ENCODE measurements at places on chromosomes 2 and 18.
A peak's percentile ranks its signal among the peaks of the same experiment; 100 is the strongest.

DNA sequence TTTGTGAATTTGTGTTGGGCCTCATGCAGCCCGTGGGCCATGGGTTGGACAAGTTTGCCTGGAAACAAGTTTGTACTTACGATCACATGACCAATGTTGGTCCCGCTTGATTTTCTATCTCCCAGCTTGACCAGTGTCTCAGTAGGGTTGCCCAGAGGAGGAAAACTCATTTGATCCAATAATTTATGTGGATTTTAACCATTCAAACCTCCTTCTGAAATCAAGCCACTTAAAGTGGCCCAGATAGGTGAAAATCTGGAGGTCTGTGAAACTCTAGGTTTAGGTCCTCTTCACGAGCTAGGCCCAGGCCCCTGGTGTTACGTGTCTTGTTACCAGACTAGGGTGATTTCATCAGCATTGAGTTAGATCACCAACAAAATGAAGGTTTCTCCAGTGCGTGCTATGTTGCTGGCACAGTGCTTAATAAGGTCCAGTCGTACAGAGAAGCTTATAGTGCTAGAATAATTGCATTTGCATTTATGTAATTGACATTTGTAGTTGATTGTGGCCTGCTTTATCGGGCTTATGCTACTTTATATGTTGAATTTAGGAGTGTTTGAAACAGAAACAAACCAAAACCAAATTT is 4.4 kb downstream of the ACTR2 start:
- DNase-seq: no peak

- no peak for DNase-seq
Measured at GRCh38 chr18:58267493-58267892, 223.5 kb downstream of the NEDD4L start.

DNA sequence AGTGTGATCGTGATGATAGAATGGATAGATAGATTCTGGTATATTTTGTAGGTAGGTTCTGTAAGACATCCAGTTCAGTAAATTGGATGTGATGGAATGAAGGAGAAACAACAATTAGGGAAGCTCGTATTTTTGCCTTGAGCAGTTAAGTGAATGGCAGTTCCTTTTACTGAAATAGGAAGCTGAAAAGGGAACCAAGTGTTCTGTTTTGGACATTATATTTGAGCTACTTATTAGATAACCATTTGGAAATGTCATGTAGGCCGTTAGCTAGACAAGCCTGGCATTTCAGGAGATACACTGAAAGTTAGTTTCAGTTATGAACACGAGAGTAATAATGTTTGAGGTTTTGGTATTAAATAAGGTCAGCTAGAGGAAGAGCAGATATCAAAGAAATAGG is 41.5 kb downstream of the MARCHF7 start:
- no peak for DNase-seq

DNA sequence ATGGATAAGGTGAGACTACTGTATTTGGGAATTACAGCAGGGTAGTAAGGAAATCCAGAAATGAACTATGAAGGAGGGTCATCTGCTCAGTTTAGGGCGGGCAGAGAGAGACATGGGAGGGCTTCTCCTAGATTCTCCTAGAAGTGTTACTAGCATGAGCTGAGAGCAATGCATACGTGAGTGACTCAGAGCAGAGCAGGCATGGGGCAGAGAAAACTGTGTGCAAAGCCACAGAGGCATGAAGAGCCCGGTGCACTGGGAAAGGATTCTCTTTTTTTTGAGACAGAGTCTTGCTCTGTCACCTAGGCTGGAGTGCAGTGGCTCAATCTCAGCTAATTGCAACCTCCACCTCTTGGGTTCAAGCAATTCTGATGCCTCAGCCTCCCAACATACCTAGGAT is 116.2 kb downstream of the SOCS6 start:
- no peak for DNase-seq

- DNase-seq: no peak
Measured at GRCh38 chr18:79944746-79945117, 6.7 kb downstream of the SLC66A2 start.

DNA sequence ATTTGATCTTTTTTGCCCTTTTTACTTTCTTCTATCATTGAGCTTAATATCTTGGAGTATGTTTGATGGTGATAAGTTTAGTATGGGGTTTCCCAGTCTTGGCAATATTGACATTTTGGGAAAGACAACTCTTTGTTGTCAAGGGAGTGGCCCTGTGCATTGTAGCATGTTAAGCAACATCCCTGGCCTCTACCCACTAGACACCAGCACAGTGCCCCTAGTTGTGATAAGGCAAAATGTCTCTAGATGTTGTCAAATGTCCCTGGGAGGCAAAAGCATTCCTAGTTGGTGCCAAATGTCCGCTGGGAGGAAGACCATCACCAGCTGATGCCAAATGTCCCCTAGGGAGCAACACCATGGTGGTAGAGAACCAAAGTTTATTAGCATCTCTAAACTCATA is 28.2 kb downstream of the GULP1 start:
- no peak for DNase-seq

DNA sequence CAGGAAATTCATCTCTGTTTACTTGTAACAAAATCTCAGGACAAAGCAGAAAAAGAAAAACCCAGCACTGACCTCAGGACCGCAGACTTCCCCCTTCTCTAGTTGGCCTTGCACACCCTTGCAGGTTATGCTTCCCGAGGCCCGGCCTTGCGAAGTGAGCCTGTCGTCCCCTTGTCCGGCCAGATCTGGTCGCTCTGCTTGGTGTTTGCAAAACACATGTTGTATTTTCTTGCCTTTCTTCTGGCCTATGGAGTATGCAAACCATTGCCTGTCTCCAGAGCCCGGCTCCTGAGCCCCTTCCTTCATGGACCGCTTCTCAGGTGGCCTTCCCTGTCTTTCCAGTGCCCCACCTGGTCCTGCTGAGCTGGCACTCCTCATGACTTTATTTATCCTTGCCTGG is 4.8 kb downstream of the IMPA2 start:
- no peak for DNase-seq

- DNase-seq: no peak
Measured at GRCh38 chr2:150735894-150736498, 248.5 kb upstream of the RND3 start.

- DNase-seq: no peak
Measured at GRCh38 chr2:103860016-103860415, 993.9 kb upstream of the POU3F3 start.

DNA sequence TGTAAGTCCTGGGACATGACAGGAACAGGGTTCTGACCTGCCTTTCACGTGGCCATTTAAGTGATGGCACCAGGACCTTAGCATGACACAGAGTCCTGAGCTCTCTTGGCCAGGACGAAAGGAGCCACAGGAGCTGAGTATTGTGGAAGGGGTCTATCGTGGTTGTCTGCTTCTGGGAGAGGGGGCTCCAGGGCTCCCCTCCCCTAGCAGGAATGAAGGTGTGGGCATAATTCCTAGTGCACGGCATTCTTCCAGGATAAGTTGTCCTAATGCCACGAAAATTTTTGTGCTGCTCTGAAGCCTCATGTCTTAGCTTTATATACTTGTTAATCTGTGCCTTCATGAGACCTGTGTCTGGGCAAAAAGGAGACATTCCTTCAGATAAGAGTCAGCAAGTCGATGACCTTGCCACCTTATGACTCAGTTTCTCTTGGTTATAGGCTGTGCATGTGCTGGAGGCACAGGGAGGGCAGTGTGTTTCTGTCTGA is 17.1 kb downstream of the GATA6 start:
- DNase-seq: no peak

GRCh38 chr2:229408356-229408755 is 137.3 kb upstream of the PID1 start:
- no peak for DNase-seq

GRCh38 chr2:171952276-171952675 is 30.0 kb downstream of the HAT1 start:
- DNase-seq: no peak

DNA sequence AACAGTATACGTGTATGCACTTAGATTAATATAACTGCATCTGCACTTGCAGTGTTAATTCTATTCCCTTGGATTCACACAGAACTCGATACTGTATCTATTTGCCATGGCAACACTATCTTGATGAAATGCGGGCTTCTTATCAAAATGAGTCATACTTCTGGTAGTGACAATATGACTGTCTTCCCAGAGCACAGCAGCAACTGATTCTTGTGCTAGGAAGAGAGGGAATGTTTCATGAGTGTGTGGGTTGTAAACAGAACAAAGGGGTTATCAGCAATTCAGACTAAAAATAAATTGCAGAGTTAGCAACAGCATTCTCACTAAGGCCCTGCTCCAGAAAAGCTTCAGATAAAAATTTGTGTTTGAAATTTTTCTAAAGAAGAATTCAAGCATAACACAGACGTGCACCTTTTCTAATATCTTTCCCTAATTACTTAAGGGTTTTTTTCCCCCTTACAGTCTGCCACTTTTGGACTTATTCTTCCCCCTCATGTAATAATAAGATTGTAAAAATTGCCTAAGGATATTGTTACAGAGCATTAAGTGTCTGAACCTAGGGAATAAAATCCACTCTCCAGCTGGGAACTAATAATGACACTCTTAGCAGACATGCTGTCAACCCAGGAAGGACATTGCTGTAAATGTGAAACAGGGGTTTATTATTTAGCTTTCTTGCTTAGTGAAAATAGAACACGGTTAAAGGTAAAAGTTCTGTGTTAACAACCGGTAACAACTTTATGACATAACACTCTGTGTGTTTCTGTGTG is 99.9 kb upstream of the SLC38A11 start:
- DNase-seq: peak; percentile 26

GRCh38 chr2:36352701-36353100 is 2.9 kb upstream of the CRIM1 start:
- DNase-seq: no peak

DNA sequence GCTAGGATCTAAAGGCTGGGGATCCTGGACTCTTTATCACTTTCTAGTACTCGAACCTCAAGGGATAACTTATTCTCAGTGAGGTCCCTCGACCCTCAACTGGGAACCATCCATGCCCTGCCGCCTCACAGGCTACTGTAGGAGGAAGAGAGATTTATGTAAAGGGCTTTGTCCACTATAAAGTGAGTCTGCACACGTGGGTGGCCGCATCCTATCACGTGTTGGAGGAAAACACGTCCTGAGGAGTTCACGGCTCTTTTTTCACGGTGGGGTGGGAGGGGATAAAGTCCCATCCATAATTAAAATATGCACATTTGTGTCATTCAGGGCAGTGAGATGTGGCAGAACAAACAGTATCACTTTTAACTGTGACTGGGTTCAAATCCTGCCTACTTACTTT is 176.6 kb downstream of the KLHL29 start:
- DNase-seq: no peak

GRCh38 chr2:148978706-148979105 is 59.8 kb upstream of the LYPD6B start:
- no peak for DNase-seq

GRCh38 chr2:23487735-23488492 is 102.9 kb downstream of the KLHL29 start:
- DNase-seq: no peak

DNA sequence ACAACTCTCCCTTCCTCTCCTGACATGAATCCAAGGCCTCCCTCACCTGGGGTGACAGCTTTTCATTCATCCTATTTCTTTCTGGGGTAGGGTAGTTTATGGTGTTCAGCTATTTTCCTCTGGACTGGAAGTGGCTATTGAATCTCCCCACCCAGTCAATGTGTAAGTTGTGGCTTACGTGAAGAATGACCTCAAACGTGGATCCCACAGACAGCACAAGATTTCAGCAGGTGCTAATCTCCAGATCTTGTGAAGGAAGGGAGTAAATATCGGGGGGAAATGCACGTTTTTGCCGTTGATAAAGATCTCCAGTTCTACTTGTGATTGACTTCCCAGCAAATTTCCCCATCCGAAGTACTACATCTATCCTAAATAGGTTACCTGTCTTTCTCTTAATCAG is 71.4 kb upstream of the THOC1 start:
- no peak for DNase-seq

- no peak for DNase-seq
Measured at GRCh38 chr2:113171334-113172075, 2.3 kb upstream of the PSD4 start.

DNA sequence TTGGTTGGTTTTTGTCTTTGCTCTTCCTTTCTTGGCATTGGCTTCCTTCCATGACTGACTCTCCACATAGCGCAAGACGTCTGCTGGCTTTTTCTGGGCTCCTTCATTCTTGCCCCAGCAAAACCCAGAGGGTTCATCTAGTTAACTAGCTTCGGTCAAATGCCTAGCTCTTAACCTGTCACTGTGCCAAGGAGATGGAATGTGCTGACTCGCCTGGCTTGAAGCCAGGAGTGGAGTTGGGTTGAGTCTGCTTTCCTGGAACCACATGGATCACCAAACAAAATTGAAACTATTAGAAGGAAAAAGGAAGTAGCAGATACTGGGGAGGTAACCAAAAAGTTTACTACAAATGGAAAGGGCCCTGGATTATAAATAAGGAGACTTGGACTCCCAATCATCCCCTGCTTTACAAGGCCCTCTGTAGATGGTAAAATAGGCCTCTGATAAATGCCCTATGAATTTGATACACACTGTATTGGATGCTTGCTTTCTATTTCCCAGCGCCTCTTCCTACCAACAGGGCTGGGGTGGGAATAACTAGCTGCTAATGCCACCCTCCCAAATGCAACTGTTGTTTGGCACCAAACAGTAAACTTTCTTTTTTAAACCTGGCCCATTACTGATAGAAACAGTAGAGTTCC is 11.3 kb downstream of the MALT1 start:
- DNase-seq: peak; percentile 43

DNA sequence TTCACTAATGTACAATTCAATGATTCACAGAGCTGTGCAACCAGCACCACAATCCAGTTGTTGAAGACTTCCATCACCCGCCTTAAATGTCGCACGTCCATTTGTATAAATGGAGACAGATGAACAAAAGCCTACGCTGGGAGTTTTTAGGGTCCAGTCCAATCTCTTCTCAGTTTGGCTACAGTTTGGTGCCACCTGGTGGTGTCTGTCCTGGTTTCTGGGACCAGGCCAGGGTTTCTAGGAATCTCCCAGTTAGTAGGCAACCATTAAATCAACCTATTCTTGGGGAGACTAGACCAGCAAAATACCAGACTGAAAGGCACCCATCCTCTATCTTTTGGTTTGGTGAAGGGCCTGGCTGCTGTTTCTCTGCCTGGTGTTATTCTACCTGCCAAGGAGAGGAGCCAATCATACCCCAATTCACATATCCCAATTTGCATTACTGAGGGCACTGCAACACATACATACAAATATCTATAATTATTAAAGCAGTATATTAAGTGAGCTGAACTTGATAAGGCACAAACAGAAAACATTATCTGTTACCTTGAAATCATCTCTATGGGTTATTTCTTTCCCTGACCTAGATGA is 3.2 kb upstream of the DDX1 start:
- peak; percentile 25 for DNase-seq

- DNase-seq: no peak
Measured at GRCh38 chr2:147463881-147464520, 380.8 kb upstream of the ACVR2A start.

DNA sequence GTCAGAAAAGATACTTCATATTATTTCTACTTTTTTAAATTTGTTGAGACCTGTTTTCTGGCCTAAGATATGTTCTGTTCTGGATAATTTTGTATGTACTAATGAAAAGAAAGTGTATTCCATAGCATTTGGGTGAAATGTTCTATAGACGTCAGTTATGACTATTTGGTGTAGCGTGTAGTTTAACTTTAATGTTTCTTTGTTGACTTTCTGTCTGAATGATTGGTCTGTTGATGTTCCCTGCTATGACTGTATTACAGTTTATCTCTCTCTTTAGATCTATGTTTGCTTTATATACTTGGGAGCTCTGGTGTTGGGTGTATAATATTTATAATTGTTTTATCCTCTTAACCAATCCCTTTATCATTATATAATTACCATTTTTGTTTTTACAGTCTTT is 352.4 kb downstream of the PTPRM start:
- DNase-seq: no peak

- DNase-seq: no peak
Measured at GRCh38 chr2:197838036-197838435, 33.6 kb downstream of the PLCL1 start.
